ENCODE measurements at places on chromosomes 6 and 20.

DNA sequence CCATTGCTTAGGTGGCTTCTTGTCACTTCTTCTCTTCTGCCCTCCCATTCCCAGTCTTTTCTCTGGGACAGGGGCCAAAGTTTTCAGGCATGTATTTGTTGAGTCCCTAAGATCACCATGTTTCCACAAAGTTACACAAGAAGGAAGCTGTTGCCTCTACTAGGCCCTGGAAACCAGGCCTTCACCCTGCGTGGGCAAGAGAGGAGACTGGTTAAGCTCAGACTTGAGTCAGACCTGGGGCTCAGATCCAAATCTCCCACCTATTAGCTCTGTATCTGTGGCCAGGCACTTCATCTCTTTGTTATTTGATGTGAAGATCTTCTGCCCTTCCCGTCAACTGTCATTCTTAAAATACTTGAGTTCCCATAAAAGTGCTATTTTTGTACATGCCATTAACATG, 154.6 kb downstream of the SASH1 start:
- DNase-seq: no peak

DNA sequence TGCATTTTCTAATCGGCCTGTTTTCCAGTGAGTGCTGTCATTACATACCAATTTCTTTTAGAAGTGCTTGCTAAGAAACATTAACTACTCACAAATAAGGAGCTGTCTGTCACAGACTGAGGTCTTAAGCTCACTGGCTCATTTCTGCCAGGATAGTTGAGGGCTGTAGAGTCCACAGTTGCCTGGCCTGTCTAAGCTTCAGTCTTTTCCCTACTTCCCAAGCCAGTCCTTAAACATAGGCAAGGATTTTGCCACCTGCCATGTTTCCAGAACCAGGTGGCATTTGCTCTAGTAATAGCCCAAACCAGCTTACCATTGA, 84.7 kb downstream of the LINC00237 start:
- no peak for DNase-seq

GRCh38 chr6:33621711-33622388, 728 bp downstream of the ITPR3 start:
- no peak for DNase-seq

DNA sequence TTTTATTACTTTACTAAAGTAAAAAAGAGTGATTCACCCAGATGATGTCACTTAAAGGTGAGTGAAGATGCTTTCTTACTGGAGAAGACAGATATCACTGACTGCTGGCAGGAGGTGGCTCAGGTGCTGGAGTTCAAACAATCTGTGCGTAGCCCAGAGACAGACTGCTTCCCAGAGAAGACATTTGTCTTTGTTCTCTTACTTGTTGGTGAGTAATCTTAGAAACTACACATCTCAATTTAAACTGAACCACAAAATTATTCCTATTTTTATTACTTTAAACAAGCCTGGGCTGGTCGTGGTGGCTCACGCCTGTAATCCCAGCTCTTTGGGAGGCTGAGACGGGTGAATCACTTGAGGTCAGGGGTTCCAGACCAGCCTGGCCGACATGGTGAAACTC, 92.2 kb downstream of the CEP162 start:
- DNase-seq: no peak

DNA sequence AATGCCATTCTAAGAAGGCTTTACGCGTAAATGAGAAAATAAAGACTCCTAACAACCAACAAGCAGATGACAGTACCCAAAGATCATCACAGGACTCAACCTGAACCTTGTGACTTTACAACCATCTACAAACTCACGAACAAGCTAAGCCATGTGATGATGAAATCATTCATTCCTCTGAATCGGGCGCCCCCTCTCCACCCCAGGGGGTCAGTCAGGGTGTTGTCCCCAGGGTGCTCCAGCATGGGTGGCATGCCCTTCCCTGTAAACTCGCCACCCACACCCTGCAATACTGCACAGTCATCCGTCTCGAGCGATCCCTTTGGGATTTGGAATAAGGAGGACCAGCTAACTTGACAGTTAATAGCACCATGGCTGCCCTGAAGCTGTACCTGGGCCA, 12.6 kb downstream of the SERPINB6 start:
- no peak for DNase-seq

DNA sequence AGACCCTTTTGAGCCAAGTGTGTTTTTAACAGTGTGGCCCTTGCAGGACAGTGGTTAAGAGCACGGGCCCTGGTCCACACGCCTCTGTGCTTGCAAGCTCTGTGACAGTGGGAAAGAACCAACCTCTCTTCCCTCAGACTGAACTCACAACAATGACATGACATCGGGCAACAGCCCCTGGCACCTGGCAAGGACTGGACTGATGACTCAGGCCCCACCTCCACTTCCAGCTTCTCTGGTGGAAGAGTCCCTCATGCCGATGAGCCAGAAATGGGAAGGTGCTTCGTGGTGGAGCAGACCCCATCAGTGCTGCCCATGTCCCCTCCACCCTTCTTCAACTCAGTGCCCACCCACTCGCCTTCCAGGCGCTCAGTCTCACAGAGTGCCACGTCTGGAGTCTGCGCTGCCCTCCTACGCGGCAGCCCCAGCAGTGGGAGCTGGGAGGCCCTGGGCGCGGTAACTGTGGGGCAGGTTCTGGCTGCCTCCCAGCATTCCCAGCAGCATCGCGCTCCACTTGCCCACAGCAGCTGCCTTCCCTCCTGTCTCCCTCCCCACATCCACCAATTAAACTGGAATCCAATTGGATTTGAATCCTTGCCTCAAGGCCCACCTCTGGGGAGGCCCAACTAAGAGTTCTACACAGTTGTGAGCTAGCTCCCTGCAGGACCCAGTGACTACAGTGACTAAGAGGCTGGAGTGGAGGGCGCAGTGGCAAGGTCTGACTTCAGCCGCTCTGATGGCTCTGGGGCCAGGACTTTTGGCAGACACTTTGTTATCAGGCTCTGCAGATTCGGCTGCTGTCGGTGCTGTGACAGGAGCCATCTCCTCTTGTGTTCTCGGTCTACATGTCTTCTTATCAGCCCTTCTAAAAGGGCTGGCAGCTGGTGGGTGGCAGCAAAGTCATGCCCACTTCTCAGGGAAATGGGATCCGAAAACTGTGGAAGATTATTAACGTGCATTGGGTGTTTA, 156.8 kb upstream of the MLN start:
- DNase-seq: no peak

DNA sequence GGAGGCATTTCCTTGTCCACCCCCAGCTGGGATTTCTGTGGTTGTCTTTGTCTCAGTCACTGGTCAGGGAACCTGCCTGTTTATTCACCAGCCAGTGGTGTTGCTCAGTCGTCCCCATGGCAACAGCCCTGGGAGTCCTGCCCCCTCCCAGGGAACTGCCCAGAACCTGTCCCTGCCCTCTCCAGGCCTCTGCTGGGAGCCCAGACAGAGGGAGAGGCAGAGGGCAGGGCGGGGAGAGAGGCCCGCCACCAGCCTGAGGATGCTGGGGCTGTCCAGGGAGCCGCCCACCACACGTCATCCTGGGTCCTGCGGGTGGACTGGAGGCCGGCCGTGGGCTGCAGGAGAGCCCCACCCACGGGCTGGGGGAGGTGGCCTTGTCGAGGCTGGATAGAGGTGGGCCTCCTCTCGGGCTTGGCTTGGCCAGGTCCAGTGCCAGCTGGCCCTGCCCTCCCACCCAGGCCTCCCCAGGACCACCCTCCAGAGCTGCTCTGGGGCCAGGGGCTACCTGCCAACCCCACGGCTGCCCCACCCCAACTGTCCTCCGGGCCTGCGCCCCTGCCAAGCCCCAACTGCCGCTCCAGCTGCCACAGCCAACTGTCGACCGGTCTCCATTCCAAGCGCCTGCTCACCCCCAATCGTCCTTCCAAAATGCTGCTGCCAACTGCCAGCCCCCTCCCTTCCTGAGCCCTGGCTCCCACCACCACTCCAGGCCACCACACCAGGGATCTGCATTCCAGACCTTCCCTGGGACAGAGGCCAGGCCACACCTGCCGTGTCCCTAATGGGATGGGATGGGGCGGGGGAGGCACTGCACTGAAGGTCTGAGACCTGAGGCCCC, 4.2 kb upstream of the ZBTB46 start:
- DNase-seq: peak; percentile 95

GRCh38 chr6:151998784-151999183, 191.3 kb downstream of the ESR1 start:
- no peak for DNase-seq

DNA sequence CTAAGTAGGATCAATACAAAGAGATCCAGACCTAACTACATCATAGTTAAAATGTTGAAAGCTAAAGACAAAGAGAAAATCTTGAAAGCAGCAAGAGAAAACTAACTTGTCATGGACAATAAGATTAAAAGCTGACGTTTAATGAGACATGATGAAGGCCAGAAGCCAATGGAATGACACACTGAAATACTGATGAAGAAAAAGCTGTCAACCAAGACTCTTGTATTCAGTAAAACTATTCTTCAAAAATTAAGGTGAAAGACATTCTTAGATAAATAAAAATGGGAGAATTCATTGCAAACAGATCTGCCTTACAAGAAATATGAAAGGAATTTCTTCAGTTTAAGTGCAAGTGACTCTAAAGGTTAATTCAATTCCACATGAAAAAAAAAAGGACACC, 145.9 kb upstream of the KCNK16 start:
- no peak for DNase-seq

DNA sequence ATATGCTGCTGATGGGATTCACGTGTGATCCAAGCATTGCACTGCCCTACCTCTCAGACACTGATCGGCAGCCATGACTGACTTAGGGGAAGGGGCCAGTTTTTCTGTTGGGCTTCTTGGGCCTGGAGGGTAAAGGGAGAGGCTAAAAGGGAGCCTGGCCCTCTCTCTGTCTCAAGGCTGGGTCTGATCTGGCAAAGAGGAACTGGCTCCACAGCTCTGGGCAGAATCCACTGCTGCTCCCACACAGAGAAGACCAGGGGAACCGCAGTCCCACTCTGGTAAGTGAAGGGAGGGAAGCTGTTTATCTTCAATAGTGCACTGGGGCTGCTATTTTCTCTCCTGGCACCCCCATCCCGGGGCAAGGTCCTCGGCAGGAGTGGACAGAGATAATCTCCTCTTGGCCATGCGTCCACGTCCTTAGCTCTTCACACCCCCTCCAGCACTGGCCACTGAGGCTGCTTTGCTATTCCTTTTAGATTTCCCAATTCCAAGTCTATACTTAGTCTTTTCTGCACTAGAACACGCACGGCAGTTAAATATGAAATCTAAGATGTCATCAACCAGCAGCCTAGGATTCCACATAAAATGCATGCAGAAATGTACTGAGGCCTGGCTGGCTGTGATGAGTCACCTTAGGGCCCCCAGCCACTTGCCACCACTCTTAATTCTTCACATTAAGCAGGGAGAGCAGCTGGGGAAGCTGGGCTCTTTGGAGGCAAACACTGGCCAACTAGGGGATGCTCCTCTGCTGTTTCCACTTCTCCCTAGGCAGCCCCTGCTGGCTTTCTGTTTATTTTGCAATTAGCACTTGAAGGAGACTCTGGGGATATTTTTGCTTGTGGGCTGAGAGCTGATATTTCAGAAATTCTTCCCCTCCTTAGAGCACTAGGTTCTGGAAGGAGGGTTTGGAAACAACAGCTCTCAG, 87.8 kb upstream of the ARMC2 start:
- no peak for DNase-seq

GRCh38 chr20:41135187-41135887, 2.0 kb upstream of the PLCG1 start:
- DNase-seq: no peak

- no peak for DNase-seq
Observed at GRCh38 chr6:404685-405423, 13.3 kb downstream of the IRF4 start.

DNA sequence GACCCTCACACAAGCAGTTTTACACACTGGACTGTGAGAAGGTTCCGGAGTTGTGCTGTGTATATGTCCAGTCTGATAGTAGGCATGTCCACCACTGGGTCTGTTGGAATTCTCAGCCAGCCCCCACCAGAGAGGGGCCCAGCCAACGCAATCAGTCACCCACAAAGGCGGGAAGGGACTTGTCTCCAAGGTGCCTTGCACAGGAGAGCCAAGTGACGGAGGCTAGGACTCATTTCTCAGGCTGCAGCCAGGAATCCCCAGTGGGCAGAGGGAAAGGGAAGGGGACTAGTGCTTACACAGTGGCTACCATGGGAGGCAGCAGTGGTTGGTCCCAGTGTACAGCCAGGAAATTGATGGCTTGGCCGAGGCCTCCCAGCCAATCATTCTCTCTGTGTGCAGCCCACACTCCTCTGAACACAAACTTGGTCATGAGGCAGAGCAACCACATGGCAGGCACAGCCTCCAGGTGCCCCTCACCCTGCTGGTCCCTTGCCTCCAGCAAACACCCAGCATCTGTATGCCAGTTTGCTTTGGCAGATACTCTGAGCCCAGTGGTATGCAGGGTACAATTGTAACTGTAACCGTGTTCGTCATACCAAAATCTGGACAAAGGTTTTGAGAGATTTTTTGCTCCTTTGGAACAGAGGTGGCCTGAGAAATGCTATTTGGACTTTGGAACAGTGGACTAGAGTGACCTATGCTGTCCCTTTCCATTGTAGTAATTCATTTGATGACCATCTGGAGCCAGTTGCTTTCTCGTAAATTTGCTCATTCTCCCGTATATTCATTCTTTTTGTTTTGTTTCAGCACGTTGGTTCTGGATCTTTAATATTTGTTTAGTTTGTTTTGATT, 72.9 kb upstream of the MYL9 start:
- DNase-seq: no peak

DNA sequence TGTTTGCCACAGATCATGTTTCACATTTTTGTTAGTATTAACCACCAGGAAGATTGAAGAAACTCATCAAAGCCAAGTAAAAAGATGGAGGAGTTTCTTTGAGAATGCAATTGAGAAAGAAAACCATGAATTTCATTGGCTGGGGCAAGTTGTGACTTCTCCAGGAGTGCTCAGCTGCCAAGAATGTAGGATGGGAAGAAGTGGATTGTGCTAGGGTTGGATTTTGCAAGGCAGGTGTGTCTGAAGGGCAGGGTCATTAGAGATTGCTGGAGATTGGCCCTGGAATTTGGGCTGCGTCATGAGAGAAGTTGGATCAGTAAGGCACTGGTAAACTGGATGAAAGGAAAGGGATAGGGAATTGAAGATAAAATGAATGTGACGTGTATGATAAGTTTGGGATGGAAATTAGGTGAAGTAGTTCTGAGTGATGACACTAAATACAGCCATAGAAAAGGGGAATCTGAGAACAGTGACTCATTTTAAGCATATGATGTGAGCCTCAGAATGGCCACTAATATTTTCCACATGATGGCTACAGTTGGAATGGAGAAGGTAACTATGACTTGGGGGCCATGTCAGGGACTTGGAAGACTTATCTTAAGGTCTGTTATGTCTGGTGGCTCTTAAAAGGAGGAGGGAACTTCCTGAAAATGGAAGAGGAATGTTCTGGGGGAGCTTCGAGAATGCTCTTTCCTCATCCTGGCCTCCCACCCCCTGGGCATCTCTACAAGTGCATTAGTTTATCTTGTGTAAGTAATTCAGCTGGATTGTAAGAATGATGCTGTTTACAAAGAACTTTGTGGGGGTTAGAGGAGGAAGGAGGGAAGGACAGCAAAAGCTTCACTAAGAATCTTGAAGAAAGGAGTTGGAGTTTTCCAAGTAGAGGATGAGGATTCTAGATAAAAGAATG, 27.8 kb upstream of the ERVFRD-1 start:
- no peak for DNase-seq

GRCh38 chr6:90048206-90048967, 154.1 kb downstream of the GJA10 start:
- DNase-seq: no peak

Measured in kidney epithelial cell (primary cell).